NCI-H82 (cell line): ENCODE measurements at places on chromosomes 1 and 21.

DNA sequence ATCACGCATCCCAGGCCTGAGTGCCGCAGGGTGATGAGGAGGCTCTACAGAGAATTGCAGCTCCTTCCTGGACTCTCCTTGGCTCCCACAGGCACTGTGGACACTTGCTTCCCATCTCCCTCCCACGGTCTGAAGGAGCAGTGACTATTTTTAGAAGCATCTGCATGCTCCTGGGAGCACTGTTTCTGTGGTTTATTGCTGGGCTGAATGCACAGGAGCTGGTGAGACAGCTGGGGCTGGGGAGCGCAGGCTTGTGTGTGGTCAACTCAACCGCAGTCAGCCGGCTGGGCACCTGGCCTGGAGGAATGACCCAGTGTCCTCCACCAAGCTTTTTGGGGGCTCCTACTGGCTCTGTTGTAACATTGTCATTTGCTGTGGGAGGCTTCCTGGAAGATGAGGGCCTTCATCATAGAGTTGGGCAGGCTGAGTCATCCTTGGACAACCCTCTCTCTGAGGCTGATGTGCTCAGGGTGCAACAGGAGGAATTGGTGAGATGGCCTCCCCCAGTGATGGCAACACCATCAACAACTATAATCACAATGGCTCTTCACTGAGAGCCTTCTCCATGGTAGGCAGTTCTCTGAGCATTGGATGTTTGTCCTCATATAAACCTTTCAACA, 1.7 kb downstream of the NFASC start:
- DNase-seq: no peak

DNA sequence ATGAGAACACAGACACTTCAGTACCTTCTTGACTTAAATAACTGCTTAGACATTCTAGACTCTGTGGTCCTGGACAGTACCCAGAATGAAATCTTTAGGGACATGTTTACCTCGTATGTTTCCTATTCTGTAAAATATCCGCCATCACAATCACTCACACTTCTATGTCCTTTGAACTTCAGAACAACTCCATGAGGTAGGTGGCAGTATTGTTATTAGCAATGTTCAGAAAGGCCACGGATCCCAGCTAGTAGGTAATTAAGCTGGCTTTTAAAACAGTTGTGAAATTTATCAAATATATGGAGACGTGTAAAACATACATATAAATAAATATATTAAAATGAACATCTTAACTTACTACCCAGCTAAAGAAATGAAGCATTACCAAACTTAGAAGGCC, 83.4 kb downstream of the CACHD1 start:
- peak; percentile 17 for DNase-seq

GRCh38 chr1:217535601-217536377, 95.1 kb downstream of the GPATCH2 start:
- DNase-seq: no peak

DNA sequence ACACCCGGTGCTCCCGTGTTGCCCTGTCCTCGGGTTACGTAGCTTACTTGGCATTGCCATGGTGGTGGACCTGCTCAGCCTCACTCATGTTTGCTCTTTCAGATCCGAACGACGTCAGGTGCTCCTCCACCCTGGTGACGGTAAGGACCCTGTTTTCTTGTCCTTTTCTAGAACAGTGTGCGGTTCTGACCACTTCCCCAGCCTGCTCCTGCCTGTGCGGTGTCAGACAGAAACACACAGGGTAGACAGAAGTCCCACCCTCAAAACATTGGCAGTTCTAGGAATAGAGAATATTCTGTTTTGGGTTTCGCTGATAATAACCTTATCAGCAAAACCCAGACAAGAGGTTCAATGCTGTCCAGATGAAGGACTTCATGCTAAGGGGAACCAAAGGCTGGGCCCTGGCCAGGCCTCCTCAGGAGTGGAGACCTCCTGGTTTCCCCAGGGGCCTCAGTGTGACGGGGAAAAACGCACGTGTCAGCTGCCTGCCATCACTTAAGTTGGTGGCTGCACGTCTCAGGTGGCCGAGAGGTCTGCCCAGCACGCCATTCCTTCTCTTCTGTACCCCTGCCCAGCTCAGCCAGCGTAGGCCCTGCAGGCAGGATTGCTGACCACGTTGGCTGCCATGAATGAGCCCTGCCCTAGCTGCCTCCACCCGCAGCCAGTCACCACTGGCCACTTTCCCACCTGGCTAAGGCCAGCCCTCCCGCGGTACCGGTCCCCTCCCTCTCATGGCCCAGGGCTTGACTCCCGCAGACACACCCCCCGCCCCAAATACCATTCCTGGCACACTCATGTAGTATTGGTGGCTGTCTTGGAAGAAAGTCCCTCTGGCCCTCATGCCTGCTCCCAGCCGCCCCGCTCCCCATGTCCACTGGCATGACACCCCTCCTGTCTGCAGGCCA, 33.6 kb downstream of the SLC37A1 start:
- no peak for DNase-seq

GRCh38 chr1:201113451-201114244, 1.4 kb upstream of the CACNA1S start:
- no peak for DNase-seq

DNA sequence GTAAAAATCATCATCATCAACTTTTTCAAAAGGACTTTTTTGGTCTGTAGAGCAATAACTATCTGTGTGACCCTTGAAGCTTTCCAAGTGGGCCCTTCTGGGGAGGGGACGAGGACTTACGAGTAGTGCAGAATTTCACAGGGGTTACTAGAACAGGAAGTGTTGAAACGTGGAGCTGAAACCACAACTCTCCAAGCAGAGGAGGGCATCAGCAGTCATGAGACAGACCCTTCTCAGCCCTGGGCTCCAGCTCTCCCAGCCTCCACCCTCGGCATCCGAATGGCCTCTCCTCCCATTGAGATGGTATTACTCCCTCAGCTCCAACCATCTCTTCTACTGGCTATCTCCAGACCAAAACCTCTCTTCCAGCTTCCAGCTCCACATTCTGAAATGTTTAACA, 3.6 kb downstream of the FAM89A start:
- no peak for DNase-seq

DNA sequence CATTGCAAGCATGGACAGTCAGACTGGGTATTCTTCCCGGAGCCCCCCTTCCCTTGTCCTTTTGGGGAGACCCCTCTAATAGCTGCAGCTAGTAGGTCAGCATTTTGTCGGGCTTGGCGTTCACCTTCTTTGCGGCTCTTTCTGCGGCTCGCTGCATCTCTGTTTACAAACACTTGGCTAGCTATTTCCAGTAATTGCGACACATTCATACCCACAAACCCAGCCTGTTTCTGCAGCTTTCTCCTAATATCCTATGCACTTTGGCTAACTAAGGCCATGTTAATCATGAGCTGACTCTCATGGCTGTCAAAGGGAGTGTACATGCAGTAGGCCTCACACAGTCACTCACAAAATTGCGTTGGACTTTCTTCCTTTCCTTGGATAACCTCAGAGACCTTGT, 716.4 kb downstream of the AMY1C start:
- DNase-seq: no peak

DNA sequence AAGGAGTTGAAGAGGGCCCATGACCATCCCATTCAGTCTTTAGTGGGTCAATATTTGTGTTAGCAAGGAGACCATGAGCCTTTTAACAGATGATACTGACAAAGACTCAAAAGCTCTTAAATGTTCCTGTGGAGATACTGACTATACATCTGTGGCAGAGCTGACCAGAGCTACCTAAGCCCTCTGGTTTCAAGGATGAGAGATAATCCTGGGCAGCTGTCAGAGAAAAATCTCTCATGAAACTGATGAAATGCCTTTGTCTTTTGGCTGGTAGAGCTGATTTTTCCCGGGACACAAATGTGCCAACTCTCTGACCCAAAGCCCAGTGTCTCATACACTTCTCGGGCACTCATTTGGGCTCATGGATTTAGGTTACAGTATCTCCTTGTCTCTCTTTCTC, 100.9 kb downstream of the XCL2 start:
- peak; percentile 75 for DNase-seq

- DNase-seq: no peak
Observed at GRCh38 chr1:13556224-13556764, 27.3 kb upstream of the PDPN start.

- no peak for DNase-seq
Observed at GRCh38 chr1:94658221-94658620, 116.7 kb upstream of the F3 start.

DNA sequence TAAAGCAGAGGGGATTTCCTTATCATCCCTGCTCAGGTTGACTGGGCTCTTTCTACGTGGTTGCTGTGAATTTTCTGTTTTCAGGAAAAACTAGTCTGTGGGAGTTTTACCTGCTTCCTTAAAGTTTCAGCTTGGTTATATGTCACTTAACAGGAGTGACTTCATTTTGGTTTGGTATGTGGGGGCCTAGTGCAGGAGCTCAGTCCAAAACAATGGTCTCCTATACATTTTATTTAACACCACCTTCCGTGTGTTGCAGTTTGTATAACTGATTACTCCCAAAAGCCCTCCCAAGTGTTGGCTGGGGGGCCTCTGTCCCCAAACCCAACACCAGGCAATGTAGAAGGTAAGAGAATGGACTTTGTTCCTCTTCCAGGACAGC, 5.3 kb downstream of the IL23R start:
- DNase-seq: no peak

- DNase-seq: no peak
Observed at GRCh38 chr1:245768596-245768995, 613.8 kb downstream of the KIF26B start.

- DNase-seq: no peak
Observed at GRCh38 chr1:222880587-222880986, 65.7 kb downstream of the DISP1 start.

- no peak for DNase-seq
Observed at GRCh38 chr21:31425138-31425537, 81.1 kb upstream of the TIAM1 start.

DNA sequence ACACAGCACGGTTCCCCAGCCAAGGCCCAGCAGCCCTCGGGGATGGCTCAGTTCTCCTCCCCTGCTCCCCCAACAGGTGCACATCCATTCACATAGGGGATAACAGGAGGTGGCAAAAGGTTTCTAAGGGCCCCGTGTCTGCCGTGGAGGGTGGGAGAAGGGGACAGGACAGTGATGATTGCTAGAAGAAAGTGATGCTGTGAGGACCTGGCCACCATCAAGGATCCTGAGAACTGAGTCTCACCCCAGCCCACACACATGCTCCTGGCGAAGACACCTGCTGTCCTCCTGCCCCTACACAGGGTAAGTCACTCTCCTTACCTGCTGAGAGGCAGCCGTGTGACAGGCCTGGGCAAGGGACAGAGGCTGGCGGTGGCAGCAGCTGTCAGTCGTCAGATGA, 54.5 kb downstream of the GNG4 start:
- DNase-seq: no peak

DNA sequence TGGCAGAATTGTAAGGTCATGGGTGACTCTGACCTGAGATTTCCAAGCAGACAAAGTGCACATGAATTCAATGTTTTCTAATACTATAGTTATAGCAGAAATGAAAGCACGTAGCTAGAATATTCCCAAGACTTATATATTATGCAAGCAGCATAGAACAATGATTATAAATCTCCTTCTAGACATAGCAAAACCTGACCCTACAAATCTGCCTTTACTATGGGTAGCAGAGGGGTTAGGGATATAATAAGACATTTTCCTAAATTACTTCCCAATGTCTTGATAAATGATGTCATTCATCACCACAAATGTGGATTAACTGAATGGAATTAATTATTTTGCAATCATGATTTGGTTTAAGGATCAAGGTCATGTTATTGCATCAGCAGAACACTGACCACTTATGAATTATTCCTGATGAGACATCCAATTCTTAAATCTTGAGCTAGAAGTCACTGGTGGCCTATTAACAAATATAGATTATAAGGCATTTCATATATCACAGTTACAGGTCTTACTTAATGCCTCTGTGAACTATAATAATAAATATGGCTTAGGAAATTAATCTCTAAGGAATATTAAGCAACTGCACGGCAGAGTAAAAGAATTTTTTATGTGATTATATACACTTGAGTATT, 776.6 kb downstream of the AMY1C start:
- DNase-seq: peak; percentile 22

DNA sequence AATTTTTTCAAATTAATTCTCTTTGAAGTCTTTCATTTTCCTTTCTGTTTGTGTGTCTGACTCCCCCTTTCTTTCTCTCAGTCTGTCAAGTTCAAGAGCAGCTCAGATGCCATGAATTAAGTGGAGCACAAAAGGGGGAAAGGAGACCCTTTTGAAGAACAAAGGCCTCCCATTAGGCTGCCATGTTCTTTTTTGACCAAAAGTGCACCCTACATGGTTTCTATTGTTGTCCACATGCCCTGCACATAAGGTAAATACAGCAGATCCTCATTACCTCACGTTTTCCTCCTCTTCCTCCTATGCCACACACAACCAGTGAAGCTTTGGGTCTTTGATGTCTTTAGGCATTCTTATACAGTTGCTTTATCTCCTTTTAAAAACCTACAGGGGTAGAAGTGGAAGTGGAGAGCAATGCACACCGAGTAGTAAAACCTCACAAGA, 47.7 kb downstream of the POU2F1 start:
- no peak for DNase-seq

DNA sequence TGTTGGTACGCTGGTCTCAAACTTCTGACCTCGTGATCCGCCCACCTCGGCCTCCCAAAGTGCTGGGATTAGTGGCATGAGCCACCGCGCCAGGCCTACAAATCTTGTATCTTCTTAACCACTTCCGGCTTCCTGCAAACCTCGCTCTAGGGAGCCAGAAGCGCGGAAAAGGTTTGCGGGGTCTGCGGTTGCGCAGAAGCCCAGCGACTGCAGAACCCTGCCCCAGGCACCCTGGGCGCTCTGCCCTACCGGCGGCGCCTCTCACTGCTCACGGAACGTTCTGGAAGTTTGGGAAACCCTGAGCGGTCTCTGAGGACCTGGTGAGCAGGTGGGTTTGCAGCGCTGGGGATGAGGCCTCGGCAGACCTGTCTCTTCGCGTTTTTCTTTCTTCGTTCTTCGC, at the start of gene C1orf146:
Gene C1orf146, plus strand, starts transcription at position 195 of the 400 bp plus-strand sequence. CDS start 13,506 bp downstream, outside the sequence.
- no peak for DNase-seq
